ENCODE measurements at places on chromosomes 3 and 15. TPM values are rescaled to one million over a fixed set of nuclear protein-coding genes. Genes with fewer than 3 reads are reported as not detected.

GREM1 gene
- polyA plus RNA-seq = not detected

NOX5 gene
- polyA plus RNA-seq = 1.1 TPM

SLC25A20 gene
- polyA plus RNA-seq = 100 TPM

UROC1 gene
- polyA plus RNA-seq = not detected

CNTN3 gene
- polyA plus RNA-seq = not detected

CAV3 gene
- polyA plus RNA-seq = not detected

SLC35G2 gene
- not detected for polyA plus RNA-seq

RTP1 gene
- not detected for polyA plus RNA-seq

SLC30A4 gene
- polyA plus RNA-seq = 6.4 TPM

WHAMM gene
- polyA plus RNA-seq = 4.1 TPM

CPEB1 gene
- not detected for polyA plus RNA-seq

SMCO1 gene
- polyA plus RNA-seq = not detected

NAALADL2 gene
- polyA plus RNA-seq = not detected

ARL8B gene
- 37.7 TPM for polyA plus RNA-seq

RTP4 gene
- 17.3 TPM for polyA plus RNA-seq

CD96 gene
- polyA plus RNA-seq = 251 TPM

ISL2 gene
- not detected for polyA plus RNA-seq

EPHB1 gene
- 0.48 TPM for polyA plus RNA-seq

LSAMP gene
- not detected for polyA plus RNA-seq

STRIT1 gene
- not detected for polyA plus RNA-seq

IMP3 gene
- 221 TPM for polyA plus RNA-seq

HDDC3 gene
- polyA plus RNA-seq = 25.5 TPM

KAT2B gene
- 5.8 TPM for polyA plus RNA-seq
